NCI-H1105 treated with DMSO at 0.1 percent for 48 hours (cell line): ENCODE measurements at places on chromosomes 5 and 9.

DNA sequence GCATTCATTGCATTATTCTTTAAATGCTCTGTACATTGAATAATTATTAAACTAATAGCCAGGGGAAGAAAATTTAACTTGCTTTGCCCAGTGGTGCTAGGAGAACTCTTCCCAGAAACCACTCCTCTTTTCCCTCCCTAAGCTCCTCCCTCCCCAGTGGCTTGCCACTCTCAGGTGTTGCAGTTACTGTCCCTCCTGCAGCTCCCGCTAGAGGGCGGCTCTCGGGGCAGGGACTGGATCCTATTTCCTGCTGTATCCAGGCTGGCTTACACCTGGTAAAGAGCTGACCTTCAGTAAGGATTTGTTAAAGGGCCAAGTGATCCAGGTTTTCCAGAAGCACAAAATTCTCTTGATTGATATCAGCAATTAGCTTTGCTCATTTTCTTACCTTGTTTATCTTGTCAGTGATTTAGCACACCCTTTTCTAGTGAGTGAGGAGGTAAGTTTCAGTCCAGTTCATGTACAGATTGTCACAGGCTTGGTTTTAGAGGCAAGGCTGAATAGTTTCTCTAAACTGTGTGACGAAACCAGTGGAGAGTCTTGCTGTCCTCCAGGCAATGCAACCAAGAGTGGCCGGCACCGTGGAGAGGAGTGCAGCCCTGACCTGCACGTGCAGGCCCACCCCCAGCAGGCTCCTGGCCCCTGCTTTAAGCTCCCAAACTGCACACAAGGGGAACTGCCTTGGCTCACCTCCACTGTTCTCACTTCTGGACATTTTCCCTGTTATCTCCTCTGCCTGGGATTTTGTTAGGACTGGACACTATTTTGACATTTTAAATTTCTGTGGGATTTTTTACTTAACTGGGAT, 423.8 kb downstream of the SPOCK1 start:
- DNase-seq = peak; percentile 20

DNA sequence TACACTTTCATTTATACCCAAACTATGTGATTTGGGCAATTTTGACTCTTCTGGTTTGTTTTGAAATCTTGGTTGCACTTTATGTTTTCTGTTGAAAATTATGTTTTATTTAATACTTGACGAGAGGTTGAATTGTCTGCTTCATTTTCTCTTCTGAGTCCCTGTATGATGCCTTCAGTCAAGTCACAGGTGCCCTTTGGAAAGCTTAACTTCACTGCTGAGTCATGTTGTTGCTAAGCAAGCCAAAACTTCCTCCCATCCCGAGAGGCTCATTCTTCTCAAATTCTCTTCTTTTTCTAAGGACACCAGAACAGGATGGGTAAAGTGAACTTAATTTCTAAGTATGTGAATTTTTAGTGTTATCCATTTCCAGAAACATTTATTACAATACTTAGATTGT, 455.3 kb upstream of the PTGER4 start:
- DNase-seq = no peak

GRCh38 chr5:160312134-160312959, at the start of gene CCNJL:
Gene CCNJL (minus strand): TSS chr5:160312564. CDS start chr5:160311923, 641 bp downstream.
- DNase-seq = peak; percentile 46

DNA sequence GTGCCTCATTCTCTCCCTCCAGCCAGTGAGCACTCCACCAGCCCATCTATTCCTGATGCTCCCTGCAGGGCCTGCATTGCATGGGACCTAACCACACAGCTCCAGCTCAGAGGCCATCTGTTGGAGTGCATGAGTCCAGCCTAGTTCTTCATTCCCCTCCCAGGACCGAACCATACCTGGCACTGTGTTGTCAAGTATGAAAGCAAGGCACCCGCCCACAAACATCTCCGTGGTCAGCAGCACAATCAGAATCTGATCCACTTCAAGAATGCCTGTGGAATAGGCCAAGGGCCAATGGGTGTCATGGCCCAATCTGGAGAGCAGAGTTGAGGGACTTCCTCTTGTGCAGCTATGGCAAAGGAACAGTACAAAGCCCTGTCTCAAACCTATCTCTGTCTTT, 5.9 kb downstream of the SLC23A1 start:
- no peak for DNase-seq

DNA sequence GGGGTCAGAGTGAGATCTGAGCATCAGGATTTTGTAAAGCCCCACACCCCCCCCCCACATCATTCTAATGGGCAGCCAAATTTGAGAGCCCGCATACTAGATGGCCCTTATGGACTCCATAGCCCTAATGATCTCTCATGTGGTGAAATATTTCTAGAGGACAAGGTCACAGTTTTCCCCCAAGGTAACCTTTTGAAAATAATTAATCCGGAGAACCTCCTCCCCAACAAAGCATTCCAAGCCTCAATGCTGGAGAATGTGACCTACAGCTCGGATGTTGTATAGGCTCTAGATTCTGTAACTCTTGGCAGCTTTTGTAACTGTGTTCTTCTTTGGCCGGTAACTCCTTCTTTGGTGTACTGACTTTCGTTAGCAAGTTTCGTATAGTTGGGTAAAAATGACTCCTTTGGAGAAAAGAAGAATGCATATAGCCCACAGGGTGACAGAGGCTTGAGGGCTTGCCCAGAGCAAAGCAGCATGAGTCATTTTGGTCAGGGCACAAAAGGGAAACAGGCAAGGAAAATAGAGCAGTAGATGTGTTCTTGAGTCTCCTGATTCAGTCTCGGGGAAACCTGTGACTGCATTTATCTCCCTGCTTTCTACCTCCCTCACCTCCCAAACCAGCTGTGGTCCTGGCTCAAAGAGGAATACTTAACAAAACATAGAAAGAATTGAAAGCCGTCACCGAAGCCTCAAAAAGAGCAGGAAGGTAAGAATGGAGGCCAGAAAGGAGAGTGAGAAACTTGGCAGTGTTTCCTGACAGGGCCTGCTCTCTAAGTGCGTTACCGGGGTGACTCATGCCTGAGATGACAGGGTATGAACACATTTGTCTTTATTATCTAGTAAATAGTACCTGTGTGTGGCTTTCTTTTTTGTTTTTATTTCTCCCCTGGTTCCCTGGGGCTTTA, 6.6 kb upstream of the XPA start:
- DNase-seq = peak; percentile 33

DNA sequence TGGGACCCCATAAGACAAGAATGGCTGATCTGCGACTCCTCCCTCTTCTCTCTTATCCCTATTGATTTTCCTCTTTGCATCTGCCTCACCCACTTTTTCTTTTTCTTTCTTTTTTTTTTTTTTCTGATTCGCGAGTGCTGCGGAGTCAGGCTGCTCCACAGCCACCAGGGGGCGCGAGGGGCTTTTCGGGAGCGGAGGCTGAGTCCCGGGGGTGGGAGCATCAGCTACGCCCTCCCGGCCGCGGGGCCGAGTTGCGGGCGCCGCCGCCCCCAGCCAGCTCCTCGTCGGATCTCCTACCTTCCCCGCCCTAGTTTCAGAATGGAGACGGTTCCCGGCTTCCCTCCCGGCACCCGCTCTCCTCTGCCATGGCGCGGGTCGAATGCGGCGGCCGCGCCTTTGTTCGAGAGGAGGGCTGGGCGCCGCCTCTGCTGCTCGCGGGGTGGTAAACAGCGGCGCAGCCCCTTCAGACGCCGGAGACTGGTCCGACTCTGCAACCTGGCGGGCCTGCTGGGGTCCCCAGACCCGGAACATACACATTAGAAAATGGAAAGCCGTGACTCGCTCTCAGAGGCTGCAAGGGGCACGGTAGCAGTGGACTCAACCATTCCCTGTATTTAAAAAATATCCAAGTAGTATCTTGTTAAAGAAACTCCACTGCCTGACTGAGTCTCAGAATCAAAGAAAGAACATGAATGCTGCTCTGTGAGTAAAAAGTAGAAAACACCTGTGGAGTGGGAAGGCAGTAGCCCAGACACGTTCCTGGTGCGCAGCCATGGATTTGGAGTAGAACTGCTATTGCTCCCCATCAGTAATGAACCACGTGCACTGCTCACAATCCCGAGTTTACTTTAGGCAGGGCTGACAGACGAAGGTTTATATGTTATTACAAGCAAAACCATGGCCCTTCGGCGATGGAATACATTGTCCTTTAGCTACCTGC, 55.7 kb downstream of the DPYSL3 start:
- peak; percentile 79 for DNase-seq

- DNase-seq = peak; percentile 75
Observed at GRCh38 chr9:70205366-70206020, 53.3 kb upstream of the SMC5 start.

DNA sequence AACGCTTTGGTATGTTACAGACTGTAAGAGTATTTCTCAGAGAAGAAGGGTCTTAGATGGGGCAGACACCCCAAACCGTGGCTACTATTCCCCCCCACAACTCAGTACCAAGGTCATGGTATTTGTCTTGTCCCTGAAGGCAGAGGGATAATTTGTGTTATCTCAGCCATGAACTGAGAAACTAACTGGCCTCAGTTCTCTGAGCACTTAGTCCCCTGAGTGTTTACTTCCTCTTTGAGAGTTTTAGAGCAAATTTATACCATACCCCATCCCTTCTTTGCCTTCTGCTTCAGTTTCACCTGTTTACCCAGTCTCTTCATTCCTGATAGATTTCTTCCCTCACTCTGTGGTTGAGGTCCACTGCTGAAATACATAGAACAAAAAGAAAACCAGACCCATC, 183.9 kb downstream of the LRRC70 start:
- DNase-seq = no peak

DNA sequence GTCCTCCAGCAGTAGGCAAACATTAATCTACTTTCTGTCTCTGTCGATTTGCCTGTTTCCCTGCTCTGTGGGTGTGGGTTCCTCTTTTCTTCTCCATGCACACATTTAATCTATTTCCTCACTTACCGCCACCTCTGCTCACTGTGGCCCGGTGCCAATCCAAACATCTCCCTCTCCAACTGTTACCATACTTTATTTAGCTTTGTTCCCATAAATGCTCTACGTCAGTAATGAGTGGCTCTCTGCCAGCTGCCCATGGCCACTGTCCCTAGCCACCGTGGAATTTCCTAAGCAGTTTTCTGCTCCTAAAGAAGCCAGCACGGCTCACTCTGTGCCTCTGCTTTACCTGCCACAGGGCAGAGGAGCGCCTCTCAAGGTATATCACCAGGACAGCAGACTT, 19.5 kb upstream of the GOLPH3 start:
- peak; percentile 99 for DNase-seq

DNA sequence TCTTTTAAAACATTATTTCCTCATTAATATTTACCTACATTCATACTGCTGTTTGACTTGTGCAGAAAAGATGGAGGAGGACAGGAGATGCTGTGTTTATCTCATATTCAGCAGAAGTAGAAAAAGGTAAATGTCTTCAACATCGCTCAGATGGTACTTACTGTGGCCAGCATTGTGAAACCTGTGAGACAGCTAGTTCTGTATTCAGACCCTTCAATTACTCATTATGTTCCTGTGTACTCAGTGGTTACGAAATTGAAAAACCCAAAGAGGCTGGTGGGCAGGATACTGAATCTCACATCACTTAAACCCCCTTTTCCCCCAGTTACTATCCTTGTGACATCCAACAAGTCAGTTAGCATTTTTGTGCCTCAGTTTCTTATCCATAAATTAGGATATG, 216.0 kb downstream of the KDM4C start:
- DNase-seq = no peak

DNA sequence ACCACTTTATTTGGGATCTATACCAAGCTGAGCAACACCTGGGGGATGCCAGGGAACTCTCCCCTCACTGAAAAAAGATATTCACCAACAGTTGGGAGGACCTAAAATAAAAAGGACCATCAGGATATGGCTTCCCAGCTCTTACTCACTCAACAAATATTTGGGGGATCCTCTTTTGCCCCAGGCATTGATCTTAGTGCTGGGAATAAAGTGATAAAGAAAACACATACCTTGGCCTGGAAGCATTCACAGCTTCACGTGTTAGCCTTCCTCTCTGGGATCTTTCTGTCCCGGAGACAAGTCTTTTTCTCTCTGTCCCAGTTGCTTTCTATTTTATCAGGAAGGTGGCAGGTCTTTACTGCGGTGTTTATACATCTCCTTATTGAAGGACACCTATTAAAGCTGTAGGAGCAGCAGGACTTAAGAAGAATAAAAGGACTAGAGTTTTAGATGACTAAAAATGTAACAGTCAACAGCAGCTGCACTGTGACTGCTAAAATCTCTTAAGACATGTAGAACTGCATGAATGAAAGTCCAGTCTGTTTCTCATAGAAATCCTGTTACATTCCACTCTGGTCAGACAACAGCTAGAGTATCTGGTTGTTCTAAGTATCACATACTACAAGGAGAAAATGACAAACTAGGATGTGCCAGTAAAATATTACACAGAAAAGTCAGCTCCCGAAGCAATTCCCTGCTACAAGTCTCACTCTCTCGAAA, 90.0 kb upstream of the ITGA2 start:
- DNase-seq = no peak

GRCh38 chr5:15844253-15844652, 335.3 kb downstream of the MARCHF11 start:
- no peak for DNase-seq

DNA sequence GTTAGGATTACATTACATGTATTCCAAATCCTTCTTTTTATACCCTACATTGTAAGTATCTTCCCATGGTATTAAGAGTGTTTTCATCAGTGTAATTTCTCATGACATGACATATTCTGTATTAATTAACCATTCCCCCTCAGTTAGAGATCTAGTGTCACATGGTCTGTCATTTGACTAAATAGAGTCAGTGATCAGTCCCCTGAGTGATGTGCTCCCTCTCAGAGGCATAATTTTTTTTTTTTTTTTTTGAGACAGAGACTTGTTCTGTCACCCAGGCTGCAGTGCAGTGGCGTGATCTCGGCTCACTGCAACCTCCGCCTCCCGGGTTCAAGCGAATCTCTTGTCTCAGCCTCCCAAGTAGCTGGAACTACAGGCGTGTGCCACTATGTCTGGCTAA, 218.6 kb downstream of the TTLL11 start:
- DNase-seq = no peak

DNA sequence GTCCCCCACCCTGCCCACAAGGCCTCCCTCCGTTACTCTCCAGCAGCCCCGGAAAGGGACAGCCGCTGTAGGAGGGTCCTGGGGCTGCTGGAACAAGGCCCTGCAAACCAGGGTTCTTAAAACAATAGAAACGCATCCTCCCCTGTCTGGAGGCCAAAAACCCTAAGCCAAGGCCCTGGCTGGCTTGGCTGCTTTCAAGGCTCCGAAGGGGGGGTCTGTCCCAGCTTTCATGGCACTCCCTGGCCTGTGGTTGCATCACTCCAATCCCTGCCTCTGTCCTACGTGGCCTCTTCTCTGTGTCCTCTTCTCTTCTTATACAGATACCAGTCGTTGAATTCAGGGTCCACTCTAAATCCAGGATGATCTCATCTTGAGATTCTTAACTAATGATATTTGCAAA, 7.4 kb upstream of the UBAC1 start:
- no peak for DNase-seq
